NCI-H748 treated with DMSO at 0.1 percent for 48 hours (cell line): ENCODE measurements at places on chromosomes 12 and 14.

DNA sequence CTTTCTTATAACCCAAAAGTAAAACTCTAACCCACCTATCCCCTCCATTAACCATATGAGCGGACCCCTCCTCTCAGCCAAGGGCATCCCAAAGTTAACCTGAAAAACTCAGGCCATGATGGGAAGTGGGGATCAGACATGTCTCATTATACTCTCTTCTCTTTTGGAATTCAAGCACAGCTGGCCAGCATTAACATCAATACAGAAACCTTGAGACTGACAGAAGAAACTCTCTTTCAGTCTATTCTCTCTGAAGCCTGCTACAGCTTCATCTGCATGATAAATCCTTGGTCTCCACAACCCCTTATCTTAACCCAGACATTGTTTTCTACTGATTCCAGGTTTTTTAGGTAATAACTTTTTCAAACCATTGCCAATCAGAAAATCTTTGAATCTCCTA lies 17.5 kb upstream of the SLCO1B3 start:
- no peak for DNase-seq

GRCh38 chr12:66176105-66176900 lies 6.5 kb upstream of the TMBIM4 start:
- DNase-seq = no peak

GRCh38 chr12:117022465-117022864 lies 76.8 kb downstream of the TESC start:
- no peak for DNase-seq

- DNase-seq = peak; percentile 68
These were observed 34.2 kb upstream of the KICS2 start for GRCh38 chr12:64256166-64256800.

GRCh38 chr12:2125651-2126522 lies 73.1 kb downstream of the CACNA1C start:
- DNase-seq = no peak

DNA sequence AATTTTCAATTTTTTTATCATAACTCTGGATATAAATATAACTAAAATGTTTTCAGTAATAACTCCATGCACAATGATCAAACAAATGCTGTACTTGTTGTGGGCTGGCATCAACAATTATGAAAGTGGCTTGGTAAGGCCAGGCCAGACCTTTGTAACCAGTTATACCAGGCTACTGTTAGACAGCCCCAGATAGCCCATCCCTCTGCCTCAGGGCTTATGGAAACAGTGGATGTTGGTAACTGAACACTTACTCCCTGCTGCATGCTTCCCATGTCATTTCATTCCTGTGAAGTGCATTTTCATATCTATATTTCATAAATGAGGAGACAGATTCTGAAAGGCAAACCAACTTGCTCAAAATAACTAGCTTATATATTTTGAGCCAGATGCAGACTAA lies 195.0 kb downstream of the SYT1 start:
- DNase-seq = no peak

- DNase-seq = no peak
These were observed 878.1 kb downstream of the DIO2 start for GRCh38 chr14:79333198-79333546.

GRCh38 chr12:43917896-43918295 lies 82.0 kb downstream of the TMEM117 start:
- no peak for DNase-seq

GRCh38 chr12:8823565-8824300 lies 1.3 kb downstream of the A2ML1 start:
- DNase-seq = no peak

DNA sequence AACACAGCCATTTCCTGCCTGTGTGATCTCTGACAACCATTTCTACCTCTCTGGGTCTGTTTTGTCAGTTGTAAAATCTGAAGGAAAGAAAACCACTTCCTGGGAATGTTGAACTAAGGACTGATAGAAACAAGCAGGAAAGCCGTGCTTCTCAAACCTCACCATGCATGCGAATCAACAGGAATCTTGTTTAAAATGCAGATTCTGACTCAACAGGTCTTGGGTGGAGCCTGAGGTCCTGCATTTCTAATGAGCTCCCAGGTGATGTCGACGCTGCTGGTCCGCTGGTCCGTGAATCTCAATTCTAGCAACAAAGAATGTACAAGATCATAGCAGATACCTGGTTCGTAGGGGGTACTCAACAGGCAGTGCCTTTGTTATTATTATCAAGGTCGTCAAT lies 38.0 kb upstream of the GPATCH2L start:
- no peak for DNase-seq

- peak; percentile 83 for DNase-seq
These were observed 14.2 kb upstream of the CALM1 start for GRCh38 chr14:90382491-90383125.

GRCh38 chr12:56878010-56878339 lies 56.2 kb downstream of the SDR9C7 start:
- DNase-seq = no peak

GRCh38 chr12:11795913-11796459 lies 146.5 kb downstream of the ETV6 start:
- DNase-seq = no peak

DNA sequence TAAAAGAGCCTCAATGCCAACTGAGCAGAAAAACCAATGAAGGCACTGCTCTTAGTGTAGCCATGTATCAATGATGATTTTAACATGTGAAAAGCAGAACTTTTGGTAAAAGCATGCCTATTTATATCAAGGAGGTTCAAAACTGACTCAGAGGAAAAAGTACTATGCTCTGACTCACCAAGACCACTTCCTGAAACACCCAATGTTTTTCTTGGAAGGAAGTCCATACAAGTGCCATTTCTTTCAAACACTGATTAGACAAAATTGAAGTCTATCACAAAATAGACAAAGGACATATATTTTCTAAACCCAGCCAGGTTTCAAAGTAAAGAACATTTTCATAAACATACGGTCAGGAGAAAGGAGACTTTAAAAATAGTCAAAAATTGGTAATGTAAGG lies 88.6 kb downstream of the EPS8 start:
- no peak for DNase-seq

DNA sequence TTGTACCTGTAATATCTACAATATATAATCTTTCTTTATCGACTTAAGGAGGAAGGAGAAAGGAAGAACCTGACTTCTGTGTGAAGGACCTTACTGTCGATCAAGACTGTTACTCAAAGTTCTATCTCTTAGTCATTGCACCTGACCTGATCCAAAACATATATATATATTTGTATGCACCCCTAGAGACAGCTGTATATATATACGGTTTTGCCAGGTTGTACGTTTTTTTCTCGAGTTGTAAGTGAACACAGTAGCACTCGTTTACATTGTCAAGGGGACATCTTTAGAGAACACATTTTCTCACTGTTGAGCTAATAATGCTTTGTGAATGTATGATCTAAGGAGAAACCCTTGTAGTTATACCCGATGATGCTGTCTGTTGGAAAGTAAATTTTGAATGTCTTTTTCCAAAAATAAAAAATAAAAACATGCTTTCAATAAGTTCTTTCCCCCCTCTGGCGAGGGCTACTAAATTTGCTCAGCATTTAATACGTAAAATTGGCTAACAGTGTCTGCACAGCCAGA lies 536 bp upstream of the SLC35E3 start:
- no peak for DNase-seq

DNA sequence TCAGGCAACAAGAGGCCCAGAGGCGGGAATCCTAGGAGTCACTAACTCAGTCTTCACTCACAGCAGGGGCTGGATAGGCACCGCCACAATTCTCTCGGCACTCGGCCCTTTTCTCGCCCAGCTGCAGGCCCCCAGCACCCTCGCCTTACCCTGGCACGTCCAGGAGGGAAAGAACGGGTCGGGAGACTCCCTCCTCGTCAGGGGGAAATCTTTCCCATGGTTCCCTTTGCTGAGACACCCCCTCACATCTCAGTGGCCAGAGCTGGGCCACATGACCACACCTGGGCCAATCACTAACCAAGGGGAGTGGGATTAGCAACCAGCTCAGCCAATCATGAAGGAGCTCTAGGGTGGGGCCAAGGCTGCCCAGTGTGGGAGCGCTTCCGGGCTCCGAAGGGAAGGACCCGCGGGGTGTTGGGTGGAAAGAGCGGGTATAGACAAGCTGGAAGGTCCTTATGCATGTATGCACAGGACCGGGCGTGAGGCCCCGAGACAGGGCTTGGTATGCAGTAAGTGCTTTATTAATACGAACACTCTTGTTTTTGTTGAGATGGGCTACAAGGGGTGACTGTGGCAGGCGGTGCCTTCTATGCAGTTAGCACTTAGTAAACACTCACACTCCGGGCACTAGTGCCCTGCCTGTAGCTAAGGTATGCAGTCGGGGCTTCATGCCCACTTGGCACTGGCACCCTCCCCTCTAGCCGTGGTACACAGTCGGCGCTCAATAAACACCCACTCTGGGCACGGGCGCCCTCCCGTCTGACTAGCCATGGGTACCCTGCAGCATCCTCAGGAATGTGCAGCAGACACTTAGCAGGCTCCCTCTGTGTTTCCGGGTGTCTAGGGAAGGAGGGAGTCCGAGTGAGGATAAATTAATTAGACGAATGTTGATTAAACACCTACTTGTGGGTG lies 40.3 kb downstream of the ADGRD1 start:
- no peak for DNase-seq

DNA sequence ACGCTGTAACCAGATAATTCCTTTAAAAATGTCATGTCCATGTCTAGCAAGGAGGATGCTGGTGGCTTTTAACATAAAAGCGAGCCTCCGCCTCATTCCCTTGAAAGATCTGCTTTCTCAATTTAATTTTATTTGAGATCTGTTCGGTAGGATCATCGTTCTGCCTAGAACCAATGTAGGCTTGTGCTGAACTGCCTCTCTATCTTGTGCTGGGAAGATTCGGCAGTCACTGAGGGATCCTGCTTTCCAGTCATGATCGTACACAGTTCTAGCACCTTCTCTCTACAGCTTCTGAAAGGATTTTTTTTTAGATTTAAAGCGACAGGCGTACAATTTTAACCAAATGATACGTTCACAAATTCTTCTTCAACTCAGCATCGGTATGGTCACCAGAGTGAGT lies 54.3 kb downstream of the PEBP1 start:
- DNase-seq = peak; percentile 44

GRCh38 chr12:93552427-93552826 lies 20.0 kb upstream of the SOCS2 start:
- no peak for DNase-seq

- DNase-seq = no peak
These were observed 34.8 kb downstream of the AMN start for GRCh38 chr14:102957222-102957621.

GRCh38 chr12:75656648-75657047 lies 145.2 kb upstream of the KRR1 start:
- DNase-seq = no peak

DNA sequence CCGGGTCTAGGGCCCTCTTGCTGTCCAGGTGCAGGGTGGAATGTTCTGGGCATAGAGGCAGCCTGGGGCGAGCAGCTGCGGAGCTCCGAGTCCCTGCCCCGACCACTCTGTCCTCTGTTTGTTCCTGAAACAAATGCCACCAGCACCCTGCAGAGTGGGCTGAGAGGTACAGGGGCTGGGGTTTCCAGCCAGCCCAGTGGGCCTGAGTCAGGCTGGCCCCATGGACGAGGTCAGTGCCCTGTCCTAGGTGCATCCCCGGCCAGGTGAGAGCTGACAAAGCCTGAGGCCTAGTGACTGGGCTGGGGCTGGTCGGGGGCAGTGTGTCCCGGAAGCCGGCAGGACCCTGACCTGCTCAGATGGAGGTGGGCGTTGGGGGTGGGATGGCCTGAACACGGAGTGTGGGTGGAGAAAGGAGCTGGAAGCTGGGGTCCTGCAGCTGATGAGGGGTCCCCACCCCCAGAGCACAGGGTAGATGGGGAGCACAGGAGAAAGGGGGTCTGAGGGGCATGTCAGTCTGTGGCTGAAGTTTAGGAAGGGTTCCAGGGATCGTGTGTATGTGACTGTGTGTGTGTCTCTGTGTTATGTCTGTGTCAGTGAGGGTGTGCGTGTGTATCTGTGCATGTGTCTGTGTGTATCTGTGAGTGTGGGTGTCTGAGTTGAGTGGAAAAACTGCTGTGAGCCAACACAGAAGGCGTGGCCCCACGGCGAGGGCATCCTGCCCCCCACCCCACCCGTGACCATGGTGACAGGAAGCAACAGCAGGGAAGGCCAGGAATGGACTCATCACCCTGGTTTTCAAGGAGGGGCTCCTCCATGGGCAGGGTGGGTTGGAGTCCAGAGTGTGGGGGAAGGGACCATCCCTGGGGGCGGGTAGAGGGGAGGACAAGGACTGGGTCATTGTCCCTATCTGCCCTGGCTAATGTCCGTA lies 2.4 kb upstream of the CRIP1 start:
- no peak for DNase-seq

DNA sequence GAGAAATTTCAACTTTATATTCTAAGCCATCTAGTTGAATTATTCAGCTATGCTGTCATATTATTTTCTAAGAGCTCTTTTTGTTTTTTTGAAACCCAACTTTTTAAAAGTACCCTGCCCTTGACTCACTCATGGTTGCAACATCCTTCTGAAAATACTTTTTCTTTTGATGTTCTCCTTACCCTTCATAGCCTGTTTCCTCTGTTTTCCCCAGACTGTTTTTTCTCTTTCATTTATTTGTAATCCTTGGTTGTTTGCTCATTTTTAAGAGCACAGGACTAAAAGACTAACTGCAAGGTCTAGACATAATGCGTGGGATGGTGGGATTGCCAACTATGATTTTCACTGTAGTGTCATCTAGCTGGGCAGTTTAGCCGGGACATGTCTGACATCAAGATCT lies 21.2 kb upstream of the CDKL1 start:
- no peak for DNase-seq

DNA sequence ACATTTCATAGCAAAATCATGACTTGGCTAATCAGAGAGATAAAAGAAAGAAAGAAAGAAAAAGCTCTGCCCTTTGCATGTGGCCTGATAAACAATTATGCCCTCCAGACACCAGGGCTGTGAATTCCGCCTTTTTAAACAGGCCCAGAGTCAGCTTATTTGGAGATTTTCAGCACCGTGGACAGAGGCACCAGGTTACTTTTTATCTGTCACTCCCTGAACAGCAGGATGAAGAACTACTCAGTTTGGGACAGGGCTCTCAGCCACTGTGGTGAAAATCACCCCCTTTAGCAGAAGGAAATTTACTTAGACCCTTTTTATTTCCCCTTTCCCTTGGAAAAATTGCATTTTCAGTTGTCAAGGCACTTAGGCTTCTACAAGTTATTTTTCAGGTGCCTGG lies 359.9 kb downstream of the NRXN3 start:
- no peak for DNase-seq

DNA sequence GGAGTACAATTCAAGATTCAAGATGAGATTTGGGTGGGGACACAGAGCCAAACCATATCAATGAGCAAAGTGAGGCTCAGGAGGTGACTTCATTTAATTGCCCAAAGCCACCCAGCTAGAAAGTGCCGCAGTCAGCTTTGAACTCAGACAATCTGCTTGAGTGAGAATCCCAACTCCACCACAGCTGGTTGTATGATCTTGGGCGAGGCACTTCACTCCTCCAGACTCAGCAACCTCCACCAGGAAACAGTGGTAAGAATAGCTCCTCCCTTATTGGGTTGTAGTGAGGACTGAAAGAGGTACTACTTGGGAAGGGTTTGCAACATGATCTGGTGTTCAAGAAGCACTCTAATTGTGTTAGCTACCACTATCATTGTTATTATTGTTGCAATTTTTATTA lies 129.2 kb upstream of the RFLNA start:
- no peak for DNase-seq

GRCh38 chr14:68998062-68998461 lies 19.0 kb upstream of the ACTN1 start:
- no peak for DNase-seq

GRCh38 chr14:86166541-86166940 lies 636.6 kb downstream of the FLRT2 start:
- peak; percentile 83 for DNase-seq
